Aorta (tissue), 5 donors: ENCODE measurements at places on chromosomes 12 and 14. TPM values are rescaled to one million over a fixed set of nuclear protein-coding genes. Genes with fewer than 3 reads are reported as not detected.

DNA sequence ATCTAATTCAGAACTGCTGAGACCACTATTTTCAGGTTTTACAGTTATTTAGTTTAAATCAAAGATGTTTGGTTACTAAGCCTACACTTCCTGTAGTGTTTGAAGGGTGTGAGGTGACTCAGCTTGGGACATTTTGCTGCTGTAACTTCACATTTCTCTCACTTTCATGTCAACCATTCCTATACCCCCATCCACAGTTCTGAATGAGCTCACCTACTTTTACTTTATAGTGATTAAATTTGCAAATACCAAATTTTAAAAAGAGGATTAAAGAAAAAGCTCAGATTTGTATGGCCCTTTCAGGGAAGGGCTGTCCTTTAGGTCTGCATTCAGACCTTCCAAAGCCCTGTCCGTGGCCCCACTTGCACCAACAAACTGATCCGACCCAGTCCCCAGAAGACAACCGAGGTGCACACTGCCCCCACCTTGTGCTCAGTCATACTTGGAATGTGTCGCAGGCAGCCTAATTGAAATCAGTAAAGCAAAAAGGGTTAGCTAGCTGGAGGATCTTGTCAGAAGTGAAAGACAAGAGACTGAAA is 174.4 kb downstream of the MON2 start:
- no peaks in the 10 kb centered on the region for H3K27me3 ChIP-seq
- DNase-seq = no peak
- no peaks in the 10 kb centered on the region for H3K4me1 ChIP-seq
- H3K36me3 ChIP-seq = no peaks in the 10 kb centered on the region
- H3K4me3 ChIP-seq = no peak overlapping the region

DNA sequence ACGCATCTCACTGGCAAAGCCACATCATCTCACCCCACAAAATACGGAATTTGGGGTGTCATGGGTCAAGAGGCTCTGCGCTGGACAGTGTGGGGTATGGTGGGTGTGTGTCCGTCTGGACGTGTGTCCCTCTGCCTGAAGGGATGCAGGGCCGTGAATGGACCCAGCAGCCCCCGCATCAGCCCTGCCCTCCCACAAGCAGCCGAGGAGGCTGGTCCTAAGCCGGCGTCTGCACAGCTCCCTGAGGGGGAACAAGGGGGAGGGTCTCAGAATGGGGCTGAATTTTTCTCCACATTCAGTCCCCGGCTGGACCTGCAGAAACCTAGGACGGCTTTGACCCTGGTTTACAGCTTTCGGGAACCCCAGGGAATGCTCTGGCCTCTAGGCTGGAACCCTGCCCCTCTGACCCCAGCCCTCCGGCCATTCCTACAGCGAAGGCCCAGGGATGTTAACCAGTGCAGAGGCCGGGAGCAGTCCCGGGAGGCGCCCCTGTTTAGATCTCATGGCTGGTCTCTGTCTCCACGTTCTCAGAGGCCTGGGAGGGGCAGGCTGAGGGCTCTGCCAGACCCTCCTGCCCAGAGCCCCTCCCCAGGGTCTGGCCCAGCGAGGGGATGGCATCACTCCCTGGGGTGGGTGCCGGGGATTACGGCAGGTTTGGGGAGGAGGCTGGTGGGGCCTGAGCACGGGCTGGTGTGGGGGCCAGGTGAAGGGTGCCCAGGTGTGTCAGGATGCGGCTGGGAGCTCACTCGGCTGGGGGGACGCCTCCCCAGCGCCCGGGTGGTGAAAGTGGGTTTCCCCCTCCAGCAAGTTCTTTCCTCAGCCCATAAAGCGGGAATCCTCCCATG is 156.5 kb upstream of the C14orf180 start:
- DNase-seq = no peak
- H3K36me3 ChIP-seq = no peaks in the 10 kb centered on the region
- H3K27me3 ChIP-seq = no peaks in the 10 kb centered on the region
- no peak overlapping the region for H3K27ac ChIP-seq
- H3K4me1 ChIP-seq = no peaks in the 10 kb centered on the region

DNA sequence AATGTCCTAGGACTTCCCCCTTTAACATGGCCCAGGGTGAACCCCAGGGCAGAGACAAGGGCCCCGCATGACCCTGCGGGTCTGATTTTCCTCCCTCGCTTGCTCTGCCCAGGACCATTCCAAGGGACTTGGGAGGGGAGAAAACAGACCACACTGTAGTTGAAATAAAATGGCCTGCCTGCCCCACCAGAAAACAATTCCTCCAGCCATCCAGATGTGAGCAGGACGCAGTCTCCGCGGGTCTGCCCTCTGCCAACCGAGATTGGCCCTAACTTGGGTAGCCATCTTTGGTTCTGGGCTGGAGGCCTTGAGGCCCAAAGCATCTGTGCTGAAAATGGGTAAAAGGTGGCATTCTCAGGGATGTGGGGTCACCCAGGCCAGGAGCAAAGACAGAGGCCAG is 75.5 kb downstream of the RFLNA start:
- no peaks in the 10 kb centered on the region for H3K27me3 ChIP-seq
- H3K4me1 ChIP-seq = no peaks in the 10 kb centered on the region
- H3K36me3 ChIP-seq = peaks cover 2% of the 10 kb centered on the region
- no peak for DNase-seq
- peak overlapping the region; percentile 34 for H3K27ac ChIP-seq

DNA sequence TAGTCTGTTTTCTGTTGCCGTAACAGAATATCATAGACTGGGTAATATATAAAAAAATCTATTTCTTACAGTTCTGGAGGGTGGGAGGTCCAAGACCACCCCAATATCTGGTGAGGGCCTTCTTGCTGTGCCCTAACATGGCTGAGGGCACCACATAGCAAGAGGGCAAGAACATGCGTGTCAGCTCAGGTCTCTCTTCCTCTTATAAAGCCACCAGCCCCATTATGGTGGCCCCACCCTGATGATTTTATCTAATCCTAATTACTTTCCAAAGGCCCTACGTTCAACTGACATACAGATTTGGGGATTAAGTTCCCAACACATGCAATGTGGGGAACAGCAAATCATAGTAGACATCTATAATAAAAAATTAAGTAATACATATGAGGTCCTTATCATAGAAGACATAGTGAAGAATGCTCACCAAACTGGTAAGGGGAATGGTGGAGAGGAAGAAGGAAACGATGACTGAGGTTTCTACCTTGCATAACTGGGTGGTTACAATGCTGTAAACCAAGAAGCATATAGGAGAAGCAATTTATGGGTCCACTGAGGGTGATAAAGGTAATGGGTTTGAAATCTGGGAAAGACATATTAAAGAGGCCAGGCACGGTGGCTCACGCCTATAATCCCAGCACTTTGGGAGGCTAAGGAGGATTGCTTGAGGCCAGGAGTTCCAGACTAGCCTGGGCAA is 27.0 kb downstream of the BTBD7 start:
- no peak overlapping the region for H3K27ac ChIP-seq
- no peaks in the 10 kb centered on the region for H3K36me3 ChIP-seq
- no peak for DNase-seq

DNA sequence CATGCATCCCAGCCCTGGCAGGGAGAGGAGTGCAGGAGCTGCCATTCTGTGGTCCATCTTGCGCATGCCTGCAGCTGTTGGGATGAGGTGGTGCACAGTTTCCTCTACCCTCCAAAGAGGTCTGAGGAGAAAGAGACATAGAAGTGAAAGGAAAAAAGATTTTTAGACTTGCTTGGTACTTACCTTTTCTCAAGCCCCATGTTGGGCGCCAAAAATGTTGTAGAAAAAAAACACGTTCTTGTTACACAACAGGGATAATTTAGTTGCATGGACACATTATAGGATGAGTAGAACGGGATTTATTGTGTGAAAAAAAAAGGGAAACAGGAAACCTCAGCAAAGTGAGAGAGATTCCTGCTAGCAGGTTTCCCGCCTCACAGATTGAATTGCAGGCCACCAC is 244.4 kb upstream of the GARIN2 start:
- H3K4me1 ChIP-seq = no peaks in the 10 kb centered on the region
- H3K27me3 ChIP-seq = no peaks in the 10 kb centered on the region

GRCh38 chr12:63164911-63165310 is 13.9 kb upstream of the AVPR1A start:
- H3K4me3 ChIP-seq = no peak overlapping the region
- H3K36me3 ChIP-seq = no peaks in the 10 kb centered on the region
- no peak for DNase-seq
- no peaks in the 10 kb centered on the region for H3K27me3 ChIP-seq

DNA sequence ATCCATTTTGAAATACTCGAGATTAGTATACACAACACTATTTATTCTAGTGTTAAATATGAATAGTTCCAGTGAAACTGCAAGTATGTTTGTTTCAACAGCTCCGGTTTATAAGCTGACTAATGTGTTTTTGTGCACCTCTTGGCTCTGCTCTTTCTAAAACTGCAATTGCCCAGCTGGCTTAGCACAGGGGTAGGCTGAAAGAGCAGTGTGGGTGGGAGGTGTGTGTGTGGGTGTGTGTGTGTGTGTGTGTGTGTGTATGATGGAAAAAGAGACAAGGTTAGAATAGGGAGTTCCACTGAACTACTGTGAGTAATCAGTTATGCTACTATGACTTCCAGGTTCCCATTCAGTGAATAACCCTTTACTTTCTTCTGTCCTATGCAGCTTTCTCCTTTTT is 37.8 kb upstream of the DDHD1 start:
- H3K27ac ChIP-seq = no peak overlapping the region
- no peaks in the 10 kb centered on the region for H3K27me3 ChIP-seq
- no peaks in the 10 kb centered on the region for H3K36me3 ChIP-seq

DNA sequence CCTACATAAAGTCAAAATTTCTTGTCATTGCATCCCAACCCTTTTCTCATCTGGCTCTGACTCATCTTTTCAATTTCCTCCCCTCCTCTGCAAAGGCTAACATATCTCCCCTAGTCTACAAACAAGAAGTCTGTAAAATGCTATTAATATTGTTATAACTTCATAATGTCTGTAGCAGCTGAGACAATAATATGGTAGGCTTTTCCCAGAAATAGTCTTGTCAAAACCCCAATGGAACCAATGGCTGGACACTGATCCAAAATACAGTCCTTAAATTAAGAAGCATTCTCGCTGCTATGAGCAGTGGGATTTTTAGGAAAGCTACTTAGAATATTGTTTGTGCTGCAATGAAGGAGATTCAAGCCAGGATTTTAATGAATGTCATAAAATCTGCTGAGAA is 131.4 kb downstream of the KLHL28 start:
- H3K27me3 ChIP-seq = no peaks in the 10 kb centered on the region
- no peak for DNase-seq
- no peak overlapping the region for H3K4me3 ChIP-seq
- H3K27ac ChIP-seq = no peak overlapping the region
- no peaks in the 10 kb centered on the region for H3K36me3 ChIP-seq

The SSTR1 gene
- 0.88 TPM for polyA plus RNA-seq

The PMEL gene
- 2.9 TPM for polyA plus RNA-seq

The GLT1D1 gene
- 0.54 TPM for polyA plus RNA-seq
